CD14-positive monocyte (primary cell): ENCODE measurements at places on chromosomes 2 and 18.

DNA sequence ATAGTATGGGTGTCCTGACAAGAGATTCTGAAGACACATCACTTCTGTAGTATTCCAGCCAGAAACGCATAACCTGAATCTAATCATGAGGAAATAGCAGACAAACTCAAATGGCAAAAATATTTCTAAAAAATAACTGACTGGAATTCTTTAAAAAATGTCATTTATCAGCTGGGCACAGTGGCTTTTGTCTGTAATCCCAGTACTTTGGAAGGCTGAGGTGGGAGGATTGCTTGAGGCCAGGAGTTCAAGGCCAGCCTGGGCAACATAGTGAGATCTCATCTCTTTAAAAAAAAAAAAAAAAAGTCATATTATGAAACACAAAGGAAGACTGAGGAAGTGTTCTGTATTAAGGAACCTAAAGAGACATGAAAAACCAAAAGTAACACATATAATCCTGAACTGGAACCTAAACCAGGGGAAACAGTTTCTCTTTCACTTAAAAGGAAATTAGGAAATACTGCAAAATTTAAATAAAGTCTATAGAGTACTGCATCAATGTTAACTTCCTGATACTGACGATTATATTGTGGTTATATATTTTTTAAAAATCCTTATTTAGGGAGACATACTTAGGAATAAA lies 29.9 kb downstream of the SESTD1 start:
- no peaks in the 10 kb centered on the region for H3K27me3 ChIP-seq
- no peaks in the 10 kb centered on the region for H3K36me3 ChIP-seq
- H3K4me3 ChIP-seq = peak overlapping the region; percentile 98
- peak; percentile 81 for DNase-seq
- peaks cover 24% of the 10 kb centered on the region for H3K4me1 ChIP-seq

DNA sequence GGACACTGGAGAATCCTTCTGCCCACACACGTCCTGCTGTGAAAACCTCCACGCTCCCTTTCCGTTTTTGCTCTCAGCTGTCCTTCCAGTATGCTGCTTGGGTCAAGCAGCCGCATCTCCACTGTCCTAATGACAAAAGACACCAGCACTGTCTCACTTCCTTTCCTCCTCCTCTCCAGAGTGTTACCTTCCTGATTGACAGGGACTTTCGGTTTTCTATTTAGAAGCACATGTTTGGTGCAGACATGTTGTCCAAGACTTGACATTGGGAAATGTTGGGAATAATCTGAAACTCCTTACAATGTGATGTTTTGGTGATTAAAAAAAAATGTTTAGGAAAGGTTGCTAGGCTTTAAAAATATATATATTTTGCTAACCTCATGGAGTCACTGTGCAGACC lies 226.6 kb downstream of the FAM210A start:
- no peaks in the 10 kb centered on the region for H3K27me3 ChIP-seq
- H3K4me1 ChIP-seq = no peaks in the 10 kb centered on the region
- H3K36me3 ChIP-seq = peaks cover 6% of the 10 kb centered on the region
- DNase-seq = no peak
- no peak overlapping the region for H3K27ac ChIP-seq

GRCh38 chr2:184452907-184453306 lies 145.4 kb upstream of the ZNF804A start:
- no peak overlapping the region for H3K27ac ChIP-seq
- no peak overlapping the region for H3K4me3 ChIP-seq
- H3K36me3 ChIP-seq = no peaks in the 10 kb centered on the region
- DNase-seq = no peak
- H3K4me1 ChIP-seq = no peaks in the 10 kb centered on the region
- no peaks in the 10 kb centered on the region for H3K27me3 ChIP-seq

DNA sequence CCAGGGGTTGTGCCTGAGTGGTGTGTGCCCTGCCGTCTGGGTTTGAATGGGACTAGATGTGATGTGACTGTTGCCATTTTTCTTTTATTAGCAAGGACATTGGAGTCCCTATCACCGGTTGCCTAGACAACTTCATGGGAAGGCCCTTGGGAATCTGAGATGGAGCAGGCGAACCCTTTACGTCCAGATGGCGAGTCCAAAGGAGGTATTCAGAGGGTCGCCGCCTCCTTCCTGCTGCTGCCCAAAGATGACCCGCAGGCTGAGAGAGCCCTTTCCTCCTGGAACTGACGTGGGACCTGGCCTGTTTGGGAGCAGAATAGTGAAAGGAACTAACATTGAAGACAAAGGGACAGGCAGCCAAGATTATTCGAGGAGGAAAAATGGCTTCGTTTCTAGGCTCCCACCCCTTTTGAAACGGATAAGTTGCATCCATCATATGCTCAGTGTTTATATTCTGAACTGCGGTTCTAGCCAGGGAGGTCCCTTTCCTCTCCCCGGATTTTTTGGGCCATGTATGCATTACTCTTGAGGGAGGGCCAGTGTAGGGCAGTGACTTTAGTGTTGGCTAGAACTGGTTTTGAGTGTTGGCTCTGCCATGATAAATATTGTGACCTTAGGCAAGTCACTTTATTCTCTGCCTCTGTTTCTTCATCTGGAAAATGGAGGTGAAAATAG lies 673 bp downstream of the CENPO start:
- H3K36me3 ChIP-seq = peaks cover 37% of the 10 kb centered on the region
- no peak for DNase-seq
- peaks cover 21% of the 10 kb centered on the region for H3K4me1 ChIP-seq
- H3K27me3 ChIP-seq = no peaks in the 10 kb centered on the region

DNA sequence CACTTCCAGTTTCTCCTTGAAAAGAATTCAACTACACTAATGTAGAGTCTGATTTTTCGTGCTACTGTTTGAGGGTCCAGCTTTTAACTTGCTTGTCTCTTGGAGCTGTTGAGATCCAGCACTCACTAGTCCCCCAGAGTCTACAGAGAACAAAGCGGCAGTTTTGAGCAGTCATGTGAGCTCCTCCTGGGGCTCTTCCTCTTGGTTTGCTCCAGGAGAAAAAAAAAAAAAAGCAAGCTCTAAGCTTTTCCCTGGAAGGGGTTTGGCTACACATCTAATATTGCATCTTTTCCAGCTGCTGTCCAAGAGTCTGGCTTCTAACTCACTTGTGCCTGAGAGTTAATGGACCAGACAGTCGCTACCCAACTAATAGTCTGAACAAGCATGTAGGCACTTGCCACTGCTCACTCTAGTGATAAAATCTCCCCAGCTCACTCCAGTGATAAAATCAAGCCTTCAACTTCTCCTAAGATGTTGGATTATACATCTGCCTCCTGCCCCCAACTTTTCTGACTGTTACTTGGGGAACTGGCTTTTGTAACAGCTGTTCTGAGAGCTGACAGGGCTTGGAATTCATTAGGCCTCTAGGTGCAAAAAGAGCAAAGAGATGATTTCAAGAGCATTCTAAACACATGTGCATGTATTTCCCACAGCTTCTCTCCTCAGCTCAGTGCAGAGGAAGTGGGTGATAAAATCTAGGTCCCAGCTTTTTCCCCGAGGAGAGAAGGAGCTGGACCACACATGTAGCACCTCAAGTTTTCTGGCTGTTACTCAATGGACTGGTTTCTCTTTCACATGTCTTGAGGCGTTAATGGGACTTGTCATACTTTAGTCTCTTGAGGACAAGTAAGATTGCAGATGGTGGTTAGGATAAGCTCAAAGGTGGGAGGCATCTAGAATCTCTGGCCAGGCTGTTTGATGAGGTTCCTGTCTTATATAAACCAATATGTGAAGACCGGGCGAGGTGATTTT lies 750.5 kb downstream of the LRP1B start:
- no peak for DNase-seq
- H3K27me3 ChIP-seq = no peaks in the 10 kb centered on the region
- no peaks in the 10 kb centered on the region for H3K36me3 ChIP-seq
- no peak overlapping the region for H3K27ac ChIP-seq

DNA sequence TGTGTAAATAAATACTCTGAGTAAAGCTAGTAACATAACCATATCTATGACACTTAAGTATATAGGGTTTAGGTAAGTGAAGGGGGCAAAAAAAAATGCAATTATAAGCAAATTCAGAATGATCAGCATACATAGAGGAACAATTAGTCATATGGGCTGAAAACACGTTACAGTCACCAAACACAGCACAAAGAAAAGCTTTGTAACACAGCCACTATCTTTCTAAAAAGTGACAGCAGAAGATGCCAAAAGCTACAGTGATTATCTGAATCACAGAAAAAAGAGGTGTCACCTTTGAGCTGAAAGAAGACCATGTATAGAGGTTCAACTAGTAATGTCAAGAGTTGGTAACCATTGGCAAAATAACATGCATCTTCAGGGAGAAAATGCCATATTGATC lies 115.5 kb downstream of the ERBB4 start:
- H3K4me3 ChIP-seq = no peak overlapping the region
- no peaks in the 10 kb centered on the region for H3K36me3 ChIP-seq
- no peak for DNase-seq
- no peaks in the 10 kb centered on the region for H3K4me1 ChIP-seq
- H3K27me3 ChIP-seq = no peaks in the 10 kb centered on the region

DNA sequence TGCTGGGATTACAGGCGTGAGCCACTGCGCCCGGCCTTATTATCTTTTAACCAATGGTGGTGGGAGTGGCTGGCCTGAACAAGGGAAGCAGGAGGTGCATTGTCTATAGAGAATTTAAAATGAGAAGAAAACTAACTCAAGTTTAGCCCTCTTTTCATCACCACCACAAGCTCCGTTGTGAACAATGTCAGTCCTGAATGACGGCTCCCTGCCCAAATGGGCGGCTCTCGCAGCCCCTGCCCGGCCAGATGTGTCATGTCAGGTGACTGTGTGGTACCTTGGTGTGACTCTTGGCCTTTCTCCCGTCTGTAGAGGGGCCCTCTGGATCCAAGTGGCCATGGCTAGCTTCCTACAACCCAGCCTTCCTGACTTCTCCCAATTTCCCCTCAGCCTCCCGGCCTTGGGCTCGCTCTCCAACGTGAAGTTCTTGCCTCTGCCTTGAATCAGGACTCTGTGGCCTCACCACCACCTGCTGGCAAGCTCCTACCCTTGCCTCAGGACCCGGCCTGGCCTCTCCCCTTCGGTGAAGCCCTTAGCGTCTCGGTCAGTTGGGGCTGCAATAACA lies 67.6 kb downstream of the LONRF2 start:
- no peaks in the 10 kb centered on the region for H3K4me1 ChIP-seq
- no peak overlapping the region for H3K4me3 ChIP-seq
- no peaks in the 10 kb centered on the region for H3K36me3 ChIP-seq
- DNase-seq = no peak

- no peaks in the 10 kb centered on the region for H3K27me3 ChIP-seq
- H3K27ac ChIP-seq = no peak overlapping the region
- H3K4me3 ChIP-seq = no peak overlapping the region
- H3K36me3 ChIP-seq = no peaks in the 10 kb centered on the region
- DNase-seq = no peak
- peaks cover 11% of the 10 kb centered on the region for H3K4me1 ChIP-seq
Observed at GRCh38 chr2:145547620-145548019, 1027.7 kb upstream of the ZEB2 start.

DNA sequence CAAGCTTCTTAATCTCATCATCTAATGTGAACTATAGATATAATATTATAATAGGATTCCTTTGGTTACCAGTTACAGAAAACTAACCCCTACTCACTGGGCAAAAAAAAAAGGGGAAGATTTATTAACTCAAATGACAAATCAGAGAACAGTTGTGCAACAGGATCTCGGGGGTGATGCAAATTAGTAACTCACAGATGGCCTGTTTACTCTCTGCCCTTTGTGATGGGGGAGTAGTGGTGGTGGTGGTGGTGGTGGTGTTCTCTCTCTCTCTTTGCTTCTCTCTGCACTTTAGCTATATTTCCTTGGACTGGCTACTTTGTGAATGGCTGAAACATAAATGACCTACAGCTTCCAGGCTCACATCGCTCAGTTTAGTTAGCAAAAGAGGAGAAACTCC lies 59.0 kb downstream of the TMEM247 start:
- DNase-seq = peak; percentile 91
- H3K4me1 ChIP-seq = peaks cover 78% of the 10 kb centered on the region
- no peaks in the 10 kb centered on the region for H3K27me3 ChIP-seq
- no peak overlapping the region for H3K4me3 ChIP-seq

GRCh38 chr2:238239543-238239862 lies 335 bp downstream of the HES6 start:
- peak overlapping the region; percentile 44 for H3K4me3 ChIP-seq
- no peak for DNase-seq
- peaks cover 66% of the 10 kb centered on the region for H3K27me3 ChIP-seq
- peaks cover 6% of the 10 kb centered on the region for H3K36me3 ChIP-seq
- H3K27ac ChIP-seq = no peak overlapping the region
